ENCODE measurements at places on chromosomes 1 and 21. TPM values are rescaled to one million over a fixed set of nuclear protein-coding genes. Genes with fewer than 3 reads are reported as not detected.

Gene DIO1
- polyA plus RNA-seq: 0.58 TPM

Gene OR2T5
- polyA plus RNA-seq: not detected

Gene OPRD1
- 1.5 TPM for polyA plus RNA-seq

Gene SNRPE
- 150 TPM for polyA plus RNA-seq

Gene CRTC2
- 37.9 TPM for polyA plus RNA-seq

Gene CLCA1
- polyA plus RNA-seq: 2,132 TPM

Gene DVL1
- polyA plus RNA-seq: 45.4 TPM

Gene MYBPH
- 0.45 TPM for polyA plus RNA-seq

Gene FAAH
- polyA plus RNA-seq: 23.1 TPM

Gene GPR52
- polyA plus RNA-seq: 0.88 TPM

GRCh38 chr1:24828183-24828886 lies 83.1 kb downstream of the CLIC4 start:
- no peaks in the 10 kb centered on the region for H3K36me3 ChIP-seq
- no peak overlapping the region for H3K4me3 ChIP-seq
- DNase-seq: no peak
- no peaks in the 10 kb centered on the region for H3K4me1 ChIP-seq

GRCh38 chr1:234481771-234482170 lies 2.8 kb upstream of the TARBP1 start:
- H3K27me3 ChIP-seq: no peaks in the 10 kb centered on the region
- H3K27ac ChIP-seq: no peak overlapping the region
- no peaks in the 10 kb centered on the region for H3K36me3 ChIP-seq
- no peak overlapping the region for H3K4me3 ChIP-seq
- H3K4me1 ChIP-seq: no peaks in the 10 kb centered on the region

- no peak for DNase-seq
- no peaks in the 10 kb centered on the region for H3K27me3 ChIP-seq
- no peaks in the 10 kb centered on the region for H3K36me3 ChIP-seq
Measured at GRCh38 chr21:24205319-24205718, 1402.0 kb downstream of the MRPL39 start.

GRCh38 chr21:21262048-21262447 lies 263.8 kb downstream of the NCAM2 start:
- H3K27me3 ChIP-seq: no peaks in the 10 kb centered on the region
- DNase-seq: no peak
- no peaks in the 10 kb centered on the region for H3K36me3 ChIP-seq
- H3K27ac ChIP-seq: no peak overlapping the region

DNA sequence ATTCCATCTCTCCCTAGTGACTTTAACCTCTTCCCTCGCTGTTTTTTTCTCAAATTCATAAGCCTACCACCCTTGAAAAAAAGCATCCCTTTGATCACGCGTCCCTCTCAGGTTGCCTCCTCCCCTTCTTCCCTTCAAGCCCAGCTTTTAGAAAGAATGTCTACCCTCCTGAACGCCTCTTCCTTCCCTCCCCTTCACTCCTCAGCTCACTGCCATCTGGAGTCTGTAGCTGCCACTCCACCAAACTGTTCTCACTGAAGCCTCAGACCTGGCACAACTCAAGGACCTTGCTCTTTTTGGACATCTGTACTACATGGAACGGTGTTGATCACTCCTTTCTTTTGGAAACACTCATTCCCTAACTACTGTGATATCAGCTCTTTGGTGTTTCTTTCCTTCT lies 80.6 kb downstream of the SLC25A24 start:
- DNase-seq: no peak
- H3K27ac ChIP-seq: no peak overlapping the region
- peaks cover 8% of the 10 kb centered on the region for H3K4me1 ChIP-seq
- H3K27me3 ChIP-seq: no peaks in the 10 kb centered on the region
- H3K36me3 ChIP-seq: no peaks in the 10 kb centered on the region

GRCh38 chr1:206658981-206659273 lies 23.6 kb downstream of the DYRK3 start:
- H3K4me1 ChIP-seq: peaks cover 19% of the 10 kb centered on the region
- no peak overlapping the region for H3K4me3 ChIP-seq
- peaks cover 6% of the 10 kb centered on the region for H3K27me3 ChIP-seq
- no peak for DNase-seq

- no peak overlapping the region for H3K4me3 ChIP-seq
- no peaks in the 10 kb centered on the region for H3K36me3 ChIP-seq
- peak; percentile 6 for DNase-seq
- H3K4me1 ChIP-seq: no peaks in the 10 kb centered on the region
- no peak overlapping the region for H3K27ac ChIP-seq
- no peaks in the 10 kb centered on the region for H3K27me3 ChIP-seq
Measured at GRCh38 chr1:237012788-237013383, 8.6 kb upstream of the MT1HL1 start.

GRCh38 chr1:247087256-247087655 lies 8.6 kb upstream of the ZNF670 start:
- H3K27me3 ChIP-seq: no peaks in the 10 kb centered on the region
- no peak overlapping the region for H3K27ac ChIP-seq
- H3K4me3 ChIP-seq: no peak overlapping the region

All from large intestine (tissue), 12 donors.